Muscle of back (tissue), 13 donors: ENCODE measurements at places on chromosomes 16 and 17.
A peak's percentile ranks its signal among the peaks of the same experiment; 100 is the strongest.

DNA sequence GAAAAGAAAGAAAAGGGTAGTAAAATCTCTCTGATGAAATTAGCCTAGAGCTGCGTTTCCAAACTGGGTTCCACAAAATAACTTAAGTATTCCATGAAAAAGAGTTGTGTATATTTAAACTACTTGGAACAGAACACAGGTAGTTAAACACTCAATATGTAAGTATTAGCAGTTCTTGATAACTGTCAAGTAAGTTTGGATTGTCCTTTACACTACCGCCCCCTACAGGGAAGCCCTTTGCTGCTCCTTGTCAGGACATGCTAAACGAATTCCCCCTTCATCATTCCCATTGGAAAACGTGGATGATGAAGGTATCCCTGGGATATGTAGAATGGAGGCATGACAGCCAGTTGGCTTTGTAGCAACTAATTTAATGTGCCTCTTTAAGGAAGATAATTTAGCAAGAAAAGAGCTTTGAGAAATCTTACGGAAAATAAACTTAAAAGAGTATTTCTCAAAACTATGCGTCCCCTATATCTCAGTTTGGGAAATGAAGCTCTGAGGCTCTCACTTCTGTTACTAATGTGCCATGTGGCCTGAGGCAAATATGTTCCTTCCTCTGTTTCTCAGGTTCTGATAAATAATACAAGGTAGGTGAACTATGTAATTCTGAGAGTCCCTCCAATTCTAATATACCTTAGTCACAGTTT lies 18.8 kb downstream of the NCBP3 start:
- peak; percentile 51 for DNase-seq

- DNase-seq = no peak
Measured at GRCh38 chr16:82630688-82631087, 3.9 kb downstream of the CDH13 start.

DNA sequence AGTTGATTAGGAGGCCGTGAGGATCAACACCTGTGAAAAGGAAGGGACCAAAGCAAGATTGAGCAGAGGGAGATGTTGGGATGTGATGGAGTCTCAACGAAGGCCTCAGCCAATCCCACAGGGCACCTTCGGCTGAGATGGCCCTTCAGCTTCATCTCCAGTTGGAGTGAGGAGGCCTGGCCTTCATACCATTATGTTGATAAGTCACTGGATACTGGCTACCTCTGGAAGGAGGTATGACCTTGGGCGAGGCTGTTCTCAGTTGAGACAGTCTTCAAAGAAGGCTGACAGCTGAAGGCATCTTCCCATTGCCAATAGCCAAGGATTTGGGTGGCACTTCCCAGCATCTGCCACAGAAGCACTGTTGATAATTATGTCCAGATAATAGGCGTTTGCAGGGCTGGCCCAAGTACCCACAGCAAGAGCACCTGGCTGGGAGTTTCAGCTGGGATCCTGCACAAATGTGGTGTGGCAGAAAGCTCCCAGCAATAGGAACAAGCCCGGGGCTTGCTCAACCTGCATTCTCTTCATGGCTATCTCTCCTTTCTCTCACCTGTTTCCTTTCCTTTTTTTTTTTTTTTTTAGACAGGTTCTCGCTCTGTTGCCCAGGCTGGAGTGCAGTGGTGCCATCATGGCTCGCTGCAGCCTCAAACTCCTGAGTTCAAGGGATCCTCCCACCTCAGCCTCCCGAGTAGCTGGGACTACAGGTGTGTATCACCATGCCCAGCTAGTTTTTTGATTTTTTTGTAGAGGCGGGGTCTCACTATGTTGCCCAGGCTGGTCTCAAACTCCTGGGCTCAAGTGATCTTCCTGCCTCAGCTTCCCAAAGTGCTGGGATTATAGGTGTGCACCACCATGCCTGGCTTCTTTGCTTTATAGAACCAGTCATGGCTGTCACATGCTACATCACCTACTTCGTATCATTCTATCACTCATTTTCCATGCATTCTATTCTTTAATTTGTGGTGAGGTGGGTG lies 18.2 kb upstream of the MAP3K14 start:
- DNase-seq = no peak

GRCh38 chr17:38403491-38403890 lies 24.8 kb upstream of the ARHGAP23 start:
- DNase-seq = no peak
